ENCODE measurements at places on chromosomes 4 and X. TPM values are rescaled to one million over a fixed set of nuclear protein-coding genes. Genes with fewer than 3 reads are reported as not detected.
A peak's percentile ranks its signal among the peaks of the same experiment; 100 is the strongest.

GRCh38 chrX:115592997-115593734, 32.2 kb downstream of the PLS3 start:
- H3K4me1 ChIP-seq = no peaks in the 10 kb centered on the region
- H3K36me3 ChIP-seq = no peaks in the 10 kb centered on the region
- peak overlapping the region; percentile 36 for H3K4me3 ChIP-seq
- no peaks in the 10 kb centered on the region for H3K27me3 ChIP-seq
- DNase-seq = no peak

DNA sequence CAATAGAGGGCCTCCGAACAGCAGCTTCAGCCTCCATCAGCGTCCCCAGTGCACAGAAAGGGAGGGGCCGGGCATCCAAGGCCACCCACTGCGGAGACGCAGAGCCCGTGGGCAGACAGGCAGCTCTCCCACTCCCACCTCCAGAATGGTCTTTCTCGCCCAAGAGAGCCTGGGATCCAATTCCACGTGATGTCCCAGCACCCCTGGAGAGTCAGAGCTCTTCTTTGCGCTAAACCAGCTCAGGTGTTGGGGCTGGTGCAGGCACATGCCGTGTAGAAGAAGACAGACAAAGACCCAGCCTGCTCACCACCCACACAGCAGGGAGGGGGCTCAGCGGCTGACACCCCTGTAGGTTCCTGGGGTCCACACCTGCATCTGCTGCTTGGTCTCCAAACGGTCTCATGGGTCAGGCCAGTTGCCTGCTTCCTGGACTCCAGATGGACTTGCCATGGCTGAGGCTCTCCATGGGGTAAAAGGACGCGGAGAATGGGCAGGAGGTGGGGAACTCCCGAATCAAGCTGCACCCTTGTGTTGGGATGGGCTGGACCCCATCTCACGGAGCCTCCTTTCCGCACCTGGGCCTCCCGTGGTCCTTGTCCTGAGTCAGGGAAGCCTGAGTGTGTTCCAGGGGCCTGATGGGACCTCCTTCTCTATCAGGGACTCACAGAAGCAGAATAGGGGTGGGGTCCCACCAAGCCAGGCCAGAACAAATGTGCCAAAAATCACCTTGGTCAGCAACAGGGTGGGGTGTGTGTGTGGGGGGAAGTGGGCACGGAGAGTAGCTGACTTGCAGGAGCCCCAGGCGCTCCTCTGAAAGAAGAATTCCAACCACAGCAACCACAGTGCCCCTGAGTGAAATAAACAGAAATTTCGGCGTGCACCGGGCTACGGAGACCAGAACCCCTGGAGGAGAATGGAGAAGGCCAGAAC, 11.6 kb upstream of the ASMTL start:
- no peak overlapping the region for H3K27ac ChIP-seq
- H3K4me1 ChIP-seq = no peaks in the 10 kb centered on the region

DNA sequence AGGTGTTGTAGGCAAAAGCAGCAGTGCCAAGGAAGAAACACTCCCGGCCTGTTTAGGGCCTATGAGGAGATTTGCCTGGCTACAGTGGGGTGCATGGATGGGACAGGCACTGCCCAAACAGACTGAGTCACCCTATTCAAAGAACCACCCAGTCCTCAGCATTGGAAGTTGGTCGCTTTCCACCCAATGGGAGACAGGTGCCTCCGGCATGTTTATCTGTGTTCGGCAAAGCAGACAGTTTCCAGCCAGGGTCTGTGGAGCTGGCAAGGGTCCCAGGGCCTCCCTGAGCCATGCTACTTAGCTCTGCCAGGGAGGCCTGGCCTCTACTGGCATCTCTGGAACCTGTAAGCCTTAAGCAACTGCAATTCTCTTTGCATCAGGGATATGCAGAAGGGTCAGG, 165.1 kb upstream of the ATP6AP2 start:
- H3K27me3 ChIP-seq = peaks cover 66% of the 10 kb centered on the region
- H3K4me1 ChIP-seq = no peaks in the 10 kb centered on the region
- no peak overlapping the region for H3K4me3 ChIP-seq
- H3K27ac ChIP-seq = peak overlapping the region; percentile 12

GRCh38 chr4:149830823-149831222, 15.2 kb upstream of the IQCM start:
- no peaks in the 10 kb centered on the region for H3K4me1 ChIP-seq
- H3K36me3 ChIP-seq = no peaks in the 10 kb centered on the region
- H3K27me3 ChIP-seq = no peaks in the 10 kb centered on the region

DNA sequence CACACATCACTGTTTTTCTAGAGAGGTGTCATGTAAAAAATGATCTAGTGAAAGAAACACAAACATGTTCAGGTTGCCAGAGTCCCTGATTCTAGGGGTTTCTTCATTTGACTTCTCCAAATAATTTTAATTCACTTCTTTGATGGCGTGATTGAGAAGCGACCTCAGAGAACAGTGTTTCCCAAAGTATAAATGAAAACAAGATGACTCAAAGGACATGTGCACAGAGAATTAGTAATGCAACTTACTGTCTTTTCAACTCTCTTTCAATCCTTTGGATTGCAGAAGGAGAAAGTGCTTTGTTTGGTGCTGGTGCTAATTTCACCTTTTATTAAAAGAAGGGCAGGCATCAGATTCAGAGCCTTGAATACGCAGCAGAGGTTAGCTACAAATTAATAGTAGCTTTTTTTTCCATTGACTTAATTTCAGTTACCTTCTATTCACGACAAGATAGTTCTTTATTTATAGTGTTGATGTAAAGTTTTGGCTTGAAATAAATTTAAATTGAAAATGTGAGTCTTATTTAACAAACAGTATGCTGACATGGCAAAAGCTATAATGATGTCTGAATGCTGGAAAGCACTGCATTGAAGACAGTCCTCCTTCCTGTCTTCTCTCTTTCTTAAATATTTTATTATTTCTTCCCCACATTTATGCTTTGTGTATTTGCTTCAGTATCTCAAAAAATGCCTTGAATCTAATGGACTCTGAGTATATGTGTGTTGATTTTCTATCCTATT, 85.1 kb downstream of the SLC10A7 start:
- H3K4me3 ChIP-seq = no peak overlapping the region
- DNase-seq = no peak
- no peaks in the 10 kb centered on the region for H3K27me3 ChIP-seq
- no peak overlapping the region for H3K27ac ChIP-seq

- H3K36me3 ChIP-seq = no peaks in the 10 kb centered on the region
- no peak for DNase-seq
- no peaks in the 10 kb centered on the region for H3K4me1 ChIP-seq
- peaks cover 31% of the 10 kb centered on the region for H3K27me3 ChIP-seq
- no peak overlapping the region for H3K27ac ChIP-seq
These were observed 145.1 kb upstream of the IL1RAPL2 start for GRCh38 chrX:104420907-104421306.

- H3K4me3 ChIP-seq = no peak overlapping the region
- no peaks in the 10 kb centered on the region for H3K4me1 ChIP-seq
- no peak overlapping the region for H3K27ac ChIP-seq
- no peak for DNase-seq
These were observed 12.2 kb downstream of the UCP1 start for GRCh38 chr4:140556372-140557085.

GRCh38 chr4:148335133-148335532, 107.1 kb downstream of the NR3C2 start:
- H3K4me3 ChIP-seq = no peak overlapping the region
- no peaks in the 10 kb centered on the region for H3K4me1 ChIP-seq
- H3K27me3 ChIP-seq = no peaks in the 10 kb centered on the region
- DNase-seq = no peak
- no peak overlapping the region for H3K27ac ChIP-seq

RBM46 gene
- 0.29 TPM for total RNA-seq

PRSS48 gene
- total RNA-seq = not detected

GABRE gene
- total RNA-seq = 85.5 TPM

FAM47A gene
- total RNA-seq = 0.15 TPM

ZNF711 gene
- 1.1 TPM for total RNA-seq

CXCR3 gene
- not detected for total RNA-seq
